ENCODE measurements at places on chromosomes 2 and 18.
A peak's percentile ranks its signal among the peaks of the same experiment; 100 is the strongest.

- DNase-seq = peak; percentile 17
Measured at GRCh38 chr18:64244571-64244970, 95.7 kb upstream of the LINC00305 start.

DNA sequence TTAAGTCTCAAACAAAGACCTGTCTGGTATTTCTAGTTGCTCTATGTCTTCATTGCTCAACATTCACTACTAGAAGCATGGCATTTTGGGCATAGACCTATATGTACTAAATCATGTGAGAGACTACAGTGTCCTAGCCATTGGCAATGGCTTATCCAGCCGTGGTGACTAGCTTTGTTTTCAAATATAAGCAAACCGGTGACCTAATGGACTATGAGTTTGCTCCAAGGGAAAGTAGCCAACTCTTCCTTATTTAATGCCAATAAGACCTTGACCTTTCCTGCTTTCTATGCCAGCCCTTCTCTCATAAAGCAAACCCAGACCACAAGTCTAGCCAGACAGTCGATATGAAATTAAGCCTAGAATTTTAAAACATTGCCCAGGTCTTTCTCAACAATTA, 113.7 kb upstream of the CREB1 start:
- no peak for DNase-seq

DNA sequence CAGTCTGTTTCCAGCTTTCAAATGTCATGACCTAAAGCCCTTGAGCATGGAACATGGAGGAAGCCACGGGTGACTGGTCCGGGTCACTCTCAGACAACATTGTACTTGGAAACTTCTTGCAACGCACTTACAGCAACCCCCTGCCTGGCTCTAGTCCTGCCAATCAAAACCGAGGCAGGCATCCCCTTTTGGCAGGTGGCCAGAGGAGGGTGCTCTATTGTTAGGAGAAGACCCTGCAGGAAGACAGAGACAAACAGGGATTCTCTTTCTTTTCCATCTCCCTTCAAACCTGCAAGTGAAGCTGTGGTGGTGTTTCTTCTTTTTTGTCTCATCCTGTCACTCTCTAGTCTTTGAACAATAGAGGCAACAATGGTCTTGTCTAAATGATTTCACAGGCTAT, 667.2 kb downstream of the ZEB2 start:
- DNase-seq = no peak

DNA sequence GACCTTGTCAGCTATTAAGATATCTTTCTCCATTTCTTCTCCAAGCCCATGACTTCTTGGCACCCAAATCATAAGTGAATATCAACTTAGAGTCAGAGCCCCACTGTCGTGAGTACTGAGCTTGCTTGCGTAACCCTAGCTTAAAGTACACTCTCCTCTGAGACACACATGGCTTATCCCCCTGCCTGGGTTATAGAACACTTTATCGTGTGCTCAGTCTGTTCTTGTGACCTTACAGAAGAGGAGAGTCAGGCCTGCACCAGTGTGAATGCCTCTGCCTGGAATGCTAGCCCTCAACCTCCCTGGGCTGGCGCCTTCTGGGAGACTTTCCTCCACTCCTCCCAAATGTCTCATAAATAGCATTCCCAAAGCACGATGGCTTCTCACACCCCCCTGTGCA, 79.3 kb downstream of the CEP192 start:
- no peak for DNase-seq

- DNase-seq = no peak
Measured at GRCh38 chr2:237568121-237568660, 1.8 kb downstream of the PRLH start.

DNA sequence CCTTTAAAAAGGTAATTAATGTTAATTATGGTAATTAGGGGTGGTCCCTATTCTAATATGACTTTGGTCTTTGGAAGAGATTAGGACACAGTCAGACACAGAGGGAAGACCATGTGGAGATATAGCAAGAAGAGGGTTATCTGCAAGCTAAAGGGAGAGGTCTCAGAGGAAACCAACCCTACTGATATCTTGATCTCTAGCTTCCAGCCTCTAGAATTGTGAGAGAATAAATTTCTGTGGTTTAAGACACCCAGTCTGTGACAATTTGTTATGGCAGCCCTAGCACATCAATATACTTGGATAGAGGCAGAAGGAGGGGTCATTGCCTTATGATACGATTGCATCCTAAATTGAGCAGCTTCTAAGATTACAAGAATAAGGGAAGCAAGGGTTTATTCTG, 21.3 kb upstream of the NT5C1B start:
- DNase-seq = no peak

DNA sequence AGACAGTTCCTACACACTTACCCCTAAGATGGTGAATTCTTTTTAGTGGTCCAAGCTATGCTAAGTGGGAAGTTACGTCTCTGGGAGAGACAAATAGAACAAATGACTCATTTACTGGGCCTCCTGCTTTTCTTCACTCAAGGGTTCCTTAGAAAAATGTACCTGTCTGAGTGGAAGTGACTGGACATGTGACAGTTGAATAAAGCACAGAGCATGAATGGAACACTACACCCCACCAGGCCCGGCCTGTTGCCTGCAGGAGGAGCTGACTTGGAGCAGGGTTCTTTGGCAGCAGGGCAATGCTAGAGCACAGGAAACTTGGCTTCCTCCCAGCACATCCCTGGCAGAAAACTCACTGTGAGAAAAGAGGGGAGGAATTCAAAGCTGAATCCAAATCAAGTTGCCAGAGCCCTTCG, 451.0 kb upstream of the SETBP1 start:
- DNase-seq = peak; percentile 81

DNA sequence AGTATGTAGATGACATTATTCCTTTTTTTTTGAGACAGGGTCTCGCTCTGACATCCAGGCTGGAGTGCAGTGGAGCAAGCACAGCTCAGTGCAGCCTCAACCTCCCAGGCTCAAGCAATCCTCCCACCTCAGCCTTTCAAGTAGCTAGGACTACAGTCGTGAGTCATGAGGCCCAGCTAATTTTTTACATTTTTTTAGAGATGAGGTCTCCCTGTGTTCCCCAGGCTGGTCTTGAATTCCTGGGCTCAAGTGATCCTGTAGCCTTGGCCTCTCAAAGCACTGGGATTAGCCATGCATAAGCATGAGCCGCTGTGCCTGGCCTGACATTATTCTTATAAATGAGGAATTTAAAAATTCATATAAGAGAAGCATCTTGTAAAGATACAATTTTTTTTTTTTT, 86.9 kb downstream of the FAM117B start:
- DNase-seq = no peak

GRCh38 chr18:6843308-6843707, 113.8 kb downstream of the ARHGAP28 start:
- DNase-seq = no peak

DNA sequence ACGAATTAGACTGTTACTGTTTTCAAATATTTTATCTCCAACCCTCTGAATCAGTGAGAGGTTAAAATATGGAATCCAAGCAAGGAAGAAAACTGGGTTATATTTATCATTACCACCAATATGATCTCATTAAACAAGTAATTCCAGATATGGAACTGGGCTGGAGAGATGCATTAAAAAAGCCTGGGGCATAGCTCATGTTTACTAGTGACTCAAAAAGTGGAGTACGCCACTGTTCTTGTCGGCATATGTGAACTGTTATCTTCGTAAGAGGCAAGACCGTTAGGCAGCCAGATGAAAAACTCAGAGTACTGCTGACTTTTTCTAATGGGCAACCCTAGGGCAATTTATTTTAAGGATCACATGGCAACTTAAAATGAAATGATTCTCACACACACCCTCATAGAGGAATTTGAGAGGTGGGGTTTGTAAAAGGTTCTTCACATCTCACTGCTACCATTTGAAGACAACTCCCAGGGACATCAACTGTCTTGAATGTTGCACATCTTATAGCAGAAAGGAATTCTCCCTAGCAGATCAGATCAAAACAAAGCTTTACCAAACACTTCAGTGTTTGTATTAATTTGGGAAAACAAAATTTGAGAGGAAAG, 105.2 kb upstream of the TFCP2L1 start:
- DNase-seq = no peak

DNA sequence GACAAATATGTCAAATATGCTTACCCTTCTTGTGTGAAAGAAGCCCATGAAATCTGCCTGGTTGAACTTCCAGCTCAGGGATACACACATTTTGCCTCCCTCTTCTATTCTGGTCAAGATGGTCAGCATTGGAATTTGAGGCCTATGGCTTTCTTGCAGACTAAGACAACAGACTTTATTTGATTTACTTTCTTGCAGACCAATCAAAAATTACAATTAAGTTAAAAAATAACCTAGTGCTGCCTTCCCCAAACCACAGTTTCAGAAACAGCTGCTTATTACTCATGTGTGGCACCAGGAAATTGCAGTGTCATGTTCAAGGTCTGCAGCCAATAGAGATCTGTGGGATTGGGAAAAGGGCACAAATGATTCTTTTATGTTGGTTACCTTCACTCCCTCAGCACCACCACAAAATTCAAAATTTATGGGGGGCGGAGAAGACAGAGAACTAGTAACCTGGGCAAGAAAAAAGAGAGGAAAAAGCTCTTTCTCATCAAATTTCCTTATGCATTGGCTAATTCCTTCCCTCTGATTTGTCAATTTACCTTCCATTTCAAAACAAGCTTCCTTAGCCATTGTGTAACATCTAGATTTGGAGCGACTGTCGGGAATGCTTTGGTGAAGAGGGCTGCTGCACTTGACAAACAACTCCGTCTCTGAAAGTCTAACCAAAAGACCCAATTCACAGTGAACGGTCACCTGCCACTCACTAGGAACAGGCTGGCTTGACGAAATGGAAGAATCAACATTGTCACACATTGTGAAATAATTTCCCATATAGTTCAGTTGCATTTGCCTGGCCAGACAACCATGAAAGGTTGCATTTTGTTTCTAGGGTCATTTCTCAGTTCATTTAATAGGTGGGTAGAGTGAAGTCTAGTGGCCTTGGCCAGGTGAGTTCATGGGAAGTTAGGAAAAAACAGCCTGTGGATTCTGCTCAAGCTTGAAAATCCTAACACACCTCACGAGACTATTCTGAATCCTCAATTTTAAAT, 100.4 kb upstream of the FZD5 start:
- DNase-seq = no peak

- peak; percentile 81 for DNase-seq
Measured at GRCh38 chr18:61531182-61531581, 198.0 kb downstream of the CDH20 start.

- no peak for DNase-seq
Measured at GRCh38 chr2:167215595-167215994, 327.3 kb downstream of the XIRP2 start.

- no peak for DNase-seq
Measured at GRCh38 chr2:103123516-103123915, 361.7 kb downstream of the TMEM182 start.

DNA sequence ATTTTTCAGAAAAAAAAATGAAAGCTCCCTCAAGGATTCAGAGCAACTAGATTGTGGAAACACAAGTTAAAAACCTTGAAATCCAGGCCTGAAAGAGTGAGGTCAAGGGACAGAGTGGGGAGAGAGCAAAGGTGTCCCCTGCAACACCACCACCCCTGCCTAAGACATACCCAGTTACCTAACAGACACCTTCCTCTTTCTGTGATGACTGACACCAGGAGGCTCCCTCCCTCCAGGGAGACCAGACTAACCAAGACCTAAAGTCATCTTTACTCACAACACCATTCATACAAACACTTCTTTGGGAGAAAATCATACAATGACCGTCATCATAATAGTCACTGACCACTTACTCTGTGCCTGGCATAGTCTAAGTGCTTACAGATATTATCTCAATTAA, 151.8 kb upstream of the NABP1 start:
- no peak for DNase-seq

DNA sequence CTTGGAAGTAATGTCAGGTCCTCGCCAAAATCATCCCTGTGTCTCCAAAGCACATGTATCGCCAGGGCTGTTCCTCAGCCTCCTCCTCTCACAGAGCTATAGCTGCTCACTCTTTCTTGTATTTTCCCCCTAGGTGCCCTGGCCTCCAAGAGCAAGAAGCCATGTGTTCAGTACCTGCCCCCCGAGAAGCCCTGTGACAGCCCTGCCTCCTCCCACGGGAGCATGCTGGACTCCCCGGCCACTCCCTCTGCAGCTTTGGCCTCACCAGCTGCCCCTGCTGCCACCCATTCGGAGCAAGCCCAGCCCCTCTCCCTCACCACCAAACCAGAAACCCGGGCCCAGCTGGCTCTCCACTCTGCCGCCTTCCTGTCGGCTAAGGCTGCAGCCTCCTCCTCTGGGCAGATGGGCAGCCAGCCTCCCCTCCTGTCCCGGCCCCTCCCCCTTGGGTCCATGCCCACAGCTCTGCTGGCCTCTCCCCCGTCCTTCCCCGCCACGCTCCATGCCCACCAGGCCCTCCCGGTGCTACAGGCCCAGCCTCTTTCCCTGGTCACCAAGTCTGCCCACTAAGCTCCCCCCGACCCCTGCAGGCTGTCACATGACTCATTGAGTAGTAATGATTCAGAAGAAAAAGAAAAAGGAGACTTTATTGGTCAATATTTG, 18.8 kb downstream of the TGOLN2 start:
- peak; percentile 76 for DNase-seq

DNA sequence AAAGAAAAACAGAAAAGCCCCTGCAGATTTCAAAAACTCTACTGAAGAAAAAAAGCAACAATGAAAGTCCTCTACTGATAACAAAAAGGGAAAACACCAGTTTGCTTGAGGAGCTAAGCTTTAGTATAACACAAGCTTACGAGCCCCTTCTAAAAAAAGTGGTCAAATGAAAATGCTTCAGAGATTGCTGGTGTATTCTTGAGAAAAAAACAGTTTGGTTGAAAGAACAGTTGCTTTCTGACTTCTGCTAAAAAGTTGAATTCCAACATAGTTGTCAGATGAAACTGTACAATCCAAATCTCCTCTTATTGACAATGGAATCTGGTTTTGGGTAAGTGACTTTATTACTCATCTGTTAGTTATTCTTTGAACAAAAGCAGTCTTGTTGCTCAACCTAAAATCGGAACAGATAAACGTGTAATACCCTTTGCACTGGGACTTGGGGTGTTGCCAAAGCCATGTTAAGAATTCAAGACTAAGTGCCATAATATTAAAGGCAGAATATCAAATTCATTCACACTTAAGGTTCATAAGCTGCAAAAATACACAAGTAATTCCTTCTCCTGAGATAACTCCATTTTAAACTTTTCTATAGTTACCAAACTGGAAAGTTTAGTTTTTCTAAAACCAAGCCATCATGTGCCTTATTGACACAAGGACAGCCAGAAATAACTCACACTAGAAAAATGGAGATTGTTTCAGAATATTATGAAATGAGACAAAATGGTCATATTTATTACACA, 45.3 kb upstream of the SPAG16 start:
- DNase-seq = no peak

GRCh38 chr2:139924070-139924469, 1143.9 kb upstream of the NXPH2 start:
- DNase-seq = no peak

Data from Ammon's horn (tissue), 1 donor.